Fibroblast of skin of scalp (primary cell): ENCODE measurements at places on chromosomes 7 and 10.
A peak's percentile ranks its signal among the peaks of the same experiment; 100 is the strongest.

DNA sequence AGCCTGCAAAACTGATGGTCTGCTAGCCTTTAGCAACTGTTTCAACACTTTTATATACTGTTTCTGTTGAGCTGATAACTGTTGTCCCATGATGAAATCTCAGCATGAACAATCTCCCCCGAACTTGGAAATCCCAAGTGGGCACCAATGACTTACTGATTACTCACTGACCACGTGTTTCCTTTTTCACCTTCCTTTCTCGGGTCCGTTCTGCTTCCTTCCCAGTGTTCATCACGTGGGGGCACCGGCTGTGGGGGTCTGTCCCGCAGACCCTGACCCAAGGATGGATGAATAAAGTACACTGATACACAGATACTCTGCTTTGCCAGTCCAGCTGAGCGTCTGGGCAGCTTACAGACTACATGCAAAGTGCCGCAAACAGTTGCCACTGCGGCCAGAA is 39.0 kb upstream of the RASGEF1A start:
- peak; percentile 13 for DNase-seq

DNA sequence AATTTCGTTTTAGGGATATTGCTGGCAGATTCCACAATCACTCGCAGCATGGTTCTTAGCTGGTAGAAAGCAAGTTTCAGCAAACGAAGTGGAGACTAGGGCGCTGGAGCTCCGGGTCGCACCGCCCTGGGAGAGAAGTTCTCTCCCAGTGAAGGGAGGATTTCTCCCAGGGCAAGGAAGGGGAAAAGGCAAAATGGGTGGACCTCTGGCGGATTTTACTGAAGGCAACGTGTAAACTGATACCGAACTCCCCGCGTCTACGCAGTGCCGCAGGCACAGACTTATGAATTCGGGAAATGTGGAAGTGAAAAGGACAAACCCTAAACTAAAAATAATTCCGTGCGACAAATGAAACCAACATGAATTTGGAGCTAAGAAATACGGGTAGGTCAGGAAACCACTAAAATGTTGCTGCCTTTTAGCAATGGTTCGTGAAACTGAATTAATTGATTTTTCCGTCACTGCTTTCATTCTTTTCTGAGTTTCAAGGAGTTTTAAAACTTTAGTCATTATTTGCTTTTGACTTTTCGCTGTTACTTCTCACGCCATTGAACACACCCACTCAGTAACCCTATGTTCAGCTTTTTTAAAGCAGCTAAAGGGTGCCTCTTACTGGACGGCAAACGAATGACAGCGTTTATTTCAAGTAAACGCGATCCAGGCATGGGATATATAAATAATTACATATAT is at the start of gene MYOF:
Gene MYOF (minus strand): TSS at position 190 of the 690 bp plus-strand sequence. CDS start 140 bp downstream, at position 50.
- DNase-seq = peak; percentile 98

GRCh38 chr7:157158400-157158799 is 19.7 kb downstream of the UBE3C start:
- no peak for DNase-seq

GRCh38 chr10:4851846-4852245 is 25.8 kb downstream of the AKR1E2 start:
- DNase-seq = no peak

GRCh38 chr10:29966269-29966668 is 93.1 kb downstream of the JCAD start:
- DNase-seq = no peak

DNA sequence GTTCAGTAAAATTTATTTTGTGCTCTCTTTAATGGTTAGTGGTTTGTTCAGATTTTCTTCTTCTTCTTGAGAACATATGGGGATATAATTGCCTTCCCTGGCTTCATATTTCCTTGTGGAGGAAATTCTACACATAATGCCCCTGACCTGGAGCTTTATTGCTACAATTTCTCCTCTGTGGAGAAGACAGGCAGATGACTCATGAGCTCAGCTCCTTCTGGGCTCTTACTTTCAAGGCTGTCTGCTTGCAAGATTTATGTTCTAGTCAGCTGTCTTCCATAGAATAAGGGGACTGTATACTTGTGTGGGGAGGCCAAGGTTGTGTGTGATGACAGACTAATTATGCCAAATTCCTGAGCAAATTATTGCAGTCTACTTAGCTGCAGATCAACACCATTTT is 1.6 kb downstream of the LRRD1 start:
- peak; percentile 40 for DNase-seq

- DNase-seq = peak; percentile 72
Observed at GRCh38 chr10:71964098-71964742, at the start of gene CHST3. Gene CHST3, plus strand, starts transcription at chr10:71964395. Its CDS starts 41,448 bp downstream, at chr10:72005843.

GRCh38 chr10:114908896-114909295 is 29.1 kb upstream of the TRUB1 start:
- DNase-seq = no peak

GRCh38 chr7:3240826-3241430 is 60.1 kb upstream of the SDK1 start:
- no peak for DNase-seq

GRCh38 chr7:29265208-29265923 is 70.8 kb downstream of the CHN2 start:
- DNase-seq = no peak

DNA sequence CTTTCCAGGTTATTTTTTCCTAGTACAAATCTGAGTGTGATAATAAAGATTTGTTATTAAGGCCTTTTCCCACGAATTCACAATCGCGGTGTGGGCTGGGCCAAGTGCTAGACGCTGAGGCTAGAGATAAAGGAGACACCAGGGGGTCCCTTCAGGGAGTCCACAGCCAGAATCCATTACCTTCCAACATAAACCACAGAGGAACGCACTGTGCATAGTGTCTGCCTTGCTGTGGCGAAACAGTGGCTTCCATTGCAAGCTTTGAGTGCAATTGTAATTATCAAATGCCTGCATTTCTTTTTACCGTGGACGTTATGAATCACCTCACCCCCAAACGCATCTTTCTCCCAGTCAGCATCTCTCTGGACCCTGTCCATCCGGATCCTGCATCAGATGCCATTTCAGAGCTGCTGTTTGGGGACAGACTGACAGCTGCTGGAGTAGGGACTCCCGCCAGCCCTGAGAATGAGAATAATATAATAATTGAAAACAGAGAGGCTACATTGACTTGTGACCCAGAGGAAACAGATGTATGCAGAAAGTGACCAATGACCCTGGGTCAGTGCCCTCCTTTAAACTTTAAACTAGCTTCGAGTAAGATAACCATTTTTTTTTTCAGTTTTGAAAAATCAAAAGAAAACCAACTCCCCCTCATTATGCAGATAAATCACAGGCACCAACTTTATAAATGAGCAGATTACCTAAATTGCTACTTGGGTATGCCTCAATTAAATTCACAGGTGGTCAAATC is 456.2 kb upstream of the NRP1 start:
- DNase-seq = no peak

DNA sequence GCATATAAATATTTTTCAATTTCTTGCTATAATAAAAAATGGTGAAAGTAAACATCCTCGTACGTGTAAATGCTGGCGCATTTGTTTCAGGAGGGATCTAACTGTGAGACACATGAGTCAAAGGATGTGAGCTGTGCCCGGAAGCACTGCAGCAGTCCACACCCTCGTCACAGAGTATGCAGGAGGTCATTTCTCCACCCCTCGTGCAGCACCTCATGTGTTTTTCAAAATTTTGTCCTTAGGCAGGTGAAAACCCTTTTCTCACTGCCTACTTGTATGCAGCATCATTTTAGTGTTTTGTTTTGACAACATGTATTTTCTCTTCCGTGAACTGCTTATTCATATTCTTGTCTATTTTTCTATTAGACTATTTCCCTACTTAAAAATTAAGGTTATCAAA is 162.7 kb downstream of the AVL9 start:
- no peak for DNase-seq

- DNase-seq = no peak
Observed at GRCh38 chr10:103855852-103856796, 748 bp upstream of the SH3PXD2A start.

GRCh38 chr10:118448744-118449143 is 106.6 kb upstream of the FAM204A start:
- DNase-seq = no peak

- no peak for DNase-seq
Observed at GRCh38 chr10:96904648-96905047, 72.5 kb downstream of the LCOR start.

GRCh38 chr10:77177589-77177988 is 460.0 kb downstream of the KCNMA1 start:
- no peak for DNase-seq

DNA sequence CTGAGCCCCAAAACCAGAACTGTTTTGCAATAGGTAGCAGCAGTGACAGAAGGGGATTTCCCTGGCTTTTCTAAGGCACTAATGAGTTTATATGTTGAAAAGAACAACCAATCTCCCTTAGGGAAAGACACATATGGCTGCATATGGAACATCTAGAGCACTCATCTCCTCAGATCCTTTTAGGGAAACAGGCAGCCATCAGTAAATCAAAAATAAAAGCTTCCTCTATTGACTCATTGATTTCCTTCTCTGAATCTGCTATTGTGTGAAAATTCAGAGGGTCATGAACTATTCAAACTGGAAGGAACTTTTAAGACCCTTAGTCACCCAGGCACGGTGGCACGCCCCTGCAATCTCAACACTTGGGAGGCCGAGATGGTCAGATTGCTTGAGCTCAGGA is 110.9 kb upstream of the NANOS1 start:
- no peak for DNase-seq

DNA sequence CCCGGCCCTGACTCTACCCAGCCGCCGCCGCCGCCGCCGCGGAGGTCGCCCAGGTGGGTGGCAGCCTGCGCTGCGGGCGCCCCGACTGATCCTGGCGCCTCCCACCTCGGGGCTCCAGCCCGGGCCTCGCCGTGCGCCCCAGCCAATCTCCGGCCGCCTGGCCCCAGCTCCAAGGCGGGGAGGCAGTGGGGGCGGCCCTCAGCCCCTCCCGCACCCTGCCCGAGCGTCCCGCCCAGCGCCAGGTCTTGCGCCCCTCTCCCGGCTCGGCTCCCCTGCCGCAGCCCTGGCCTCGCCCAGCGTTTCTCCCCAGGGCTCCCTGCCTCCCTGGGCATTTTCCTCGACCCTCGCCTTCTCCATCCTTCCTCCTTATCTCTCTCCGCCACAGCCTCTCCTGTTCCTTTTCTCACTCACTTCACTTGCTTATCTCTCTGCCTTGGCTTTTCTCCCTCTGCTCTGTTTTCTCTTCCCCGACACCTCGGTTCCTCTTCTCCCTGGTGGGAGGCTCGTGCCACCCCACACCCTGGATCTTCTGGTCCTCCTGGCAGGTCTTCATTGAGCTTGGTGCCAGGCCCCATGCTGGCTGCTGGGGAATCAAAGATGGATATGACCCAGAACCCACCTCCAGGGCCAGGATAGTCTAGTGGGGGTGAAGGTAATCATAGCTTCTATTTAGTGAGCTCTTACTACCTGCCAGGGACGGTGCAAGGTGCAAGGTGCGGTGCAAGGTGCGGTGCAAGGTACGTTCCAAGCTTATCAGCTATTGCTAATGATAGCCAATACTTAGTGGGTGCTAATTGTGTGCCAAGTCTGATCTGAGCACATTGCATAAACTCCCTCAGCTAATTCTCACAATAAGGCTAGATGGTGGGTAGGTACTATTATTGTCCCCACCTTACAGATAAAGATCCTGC is at the start of gene SFRP5:
Gene SFRP5 (minus strand): TSS at position 87 of the 911 bp plus-strand sequence. CDS start 166 bp downstream, outside the sequence.
- no peak for DNase-seq

- no peak for DNase-seq
Observed at GRCh38 chr7:113394856-113395255, 276.5 kb upstream of the SMIM30 start.

GRCh38 chr7:35908331-35909216 is 107.7 kb downstream of the SEPTIN7 start:
- DNase-seq = no peak

- DNase-seq = no peak
Observed at GRCh38 chr7:145030754-145031153, 194.9 kb upstream of the TPK1 start.

- DNase-seq = no peak
Observed at GRCh38 chr10:1151076-1152033, 95.2 kb downstream of the WDR37 start.

DNA sequence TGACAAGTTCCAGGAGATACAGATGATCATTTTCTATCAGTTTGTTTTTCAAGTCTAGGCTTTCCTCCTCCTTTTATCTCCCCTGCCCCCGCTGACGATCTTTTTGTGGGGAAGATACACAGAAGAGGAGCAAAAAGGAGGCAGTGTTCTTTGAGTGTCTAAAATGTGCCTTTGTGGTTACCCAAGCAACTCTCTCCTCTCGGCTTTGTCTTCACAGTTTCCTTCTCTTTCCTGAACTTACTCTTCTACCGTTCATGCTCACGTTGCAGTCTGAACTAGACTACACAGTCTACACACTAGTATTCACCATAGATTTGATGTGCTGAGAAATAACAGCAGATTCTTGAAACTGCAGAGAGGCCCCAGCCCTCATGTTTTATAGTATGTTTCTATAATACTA is 23.6 kb downstream of the CEP41 start:
- no peak for DNase-seq

DNA sequence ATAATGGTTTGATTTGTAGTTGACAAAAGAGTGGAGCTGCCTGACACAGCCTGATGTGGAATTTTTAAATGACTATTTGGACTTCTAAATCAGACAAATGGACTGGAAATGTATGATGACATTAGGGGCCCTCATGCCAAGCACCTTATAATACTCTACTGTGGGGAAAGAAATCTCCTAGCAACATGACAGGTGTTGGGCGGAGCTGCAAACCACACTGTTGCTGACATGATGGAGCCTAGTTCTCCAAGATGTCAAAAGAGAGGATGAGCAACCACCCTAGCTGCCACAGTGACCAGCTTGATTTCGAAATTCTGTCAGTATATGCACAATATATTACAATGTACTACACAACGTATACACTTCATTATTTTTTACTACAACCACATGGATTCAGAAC is 65.8 kb downstream of the RHOBTB1 start:
- DNase-seq = no peak

- peak; percentile 33 for DNase-seq
Observed at GRCh38 chr7:155787171-155787851, 25.0 kb downstream of the SHH start.

- peak; percentile 23 for DNase-seq
Observed at GRCh38 chr7:91941450-91941849, 788 bp downstream of the AKAP9 start.

DNA sequence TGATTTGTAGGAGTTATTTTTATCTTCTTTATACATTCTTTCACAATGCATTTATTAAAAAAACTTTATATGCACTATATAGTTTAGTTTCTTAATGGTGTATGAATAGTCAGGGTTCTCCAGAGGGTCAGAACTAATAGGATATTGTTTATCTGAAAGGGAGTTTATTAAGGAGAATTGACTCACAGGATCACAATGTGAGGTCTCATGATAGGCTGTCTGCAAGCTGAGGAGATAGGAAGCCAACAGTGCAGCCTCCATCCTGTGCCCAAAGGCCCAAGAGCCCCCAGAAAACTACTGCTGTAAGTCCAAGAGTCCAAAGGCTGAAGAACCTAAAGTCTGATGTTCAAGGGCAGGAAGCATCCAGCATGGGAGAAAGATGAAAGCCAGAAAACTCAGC is 192.8 kb upstream of the AHR start:
- no peak for DNase-seq

DNA sequence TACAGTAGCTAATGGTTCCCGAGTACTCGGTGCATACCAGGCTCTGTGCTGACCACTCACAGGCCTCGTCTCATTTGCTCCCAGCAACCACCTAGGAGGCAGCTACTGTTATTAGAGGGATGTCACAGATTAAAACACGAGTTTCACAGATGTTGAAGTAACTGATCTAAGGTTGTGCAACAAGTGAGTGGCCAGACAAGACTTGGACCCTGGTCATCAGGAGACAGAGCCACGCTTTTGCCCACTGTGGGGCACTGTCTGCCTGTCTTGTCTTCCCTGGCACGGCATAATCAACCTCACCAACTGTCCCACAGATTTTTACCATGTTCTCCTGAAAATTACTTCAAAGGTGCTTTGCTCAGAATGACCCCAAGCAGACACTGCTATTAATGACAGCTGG is 111.6 kb upstream of the HABP2 start:
- DNase-seq = no peak
